ENCODE measurements at places on chromosomes 5 and 9. TPM values are rescaled to one million over a fixed set of nuclear protein-coding genes. Genes with fewer than 3 reads are reported as not detected.

Gene IL4
- not detected for total RNA-seq

Gene ANKRD31
- total RNA-seq: 0.16 TPM

Gene FRRS1L
- total RNA-seq: 11.5 TPM

Gene OBP2B
- total RNA-seq: not detected

Gene TRIM7
- total RNA-seq: 4.4 TPM

Gene ATP6V1G1
- total RNA-seq: 136 TPM

Gene MUSK
- 4.4 TPM for total RNA-seq

Gene ETF1
- total RNA-seq: 112 TPM

Gene WDR38
- not detected for total RNA-seq

Gene GABRA1
- 3.1 TPM for total RNA-seq

Gene FOXI1
- not detected for total RNA-seq

Data from gastroesophageal sphincter (tissue), 4 donors.